ENCODE measurements at places on chromosomes 13 and 19.

DNA sequence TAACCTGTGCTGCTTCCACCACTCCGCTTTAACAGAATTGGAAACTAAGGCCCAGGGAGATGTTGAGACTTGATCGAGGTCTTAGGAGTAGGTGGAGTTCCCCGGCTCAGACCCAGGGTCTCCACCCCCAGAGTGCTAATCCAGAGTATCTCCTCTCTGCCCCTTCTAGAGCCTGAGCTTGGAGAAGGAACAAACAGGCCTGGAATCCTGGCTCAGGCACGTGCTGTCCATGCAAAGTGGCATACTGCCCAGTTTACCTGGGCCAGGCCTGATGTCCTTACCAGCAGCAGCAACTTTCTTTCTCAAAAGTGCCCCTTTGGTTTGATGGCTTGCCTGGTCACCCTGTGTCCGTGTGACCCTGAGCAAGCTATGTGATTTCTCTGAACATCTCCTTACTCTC lies 3.7 kb downstream of the SYNGR4 start:
- no peak for DNase-seq

DNA sequence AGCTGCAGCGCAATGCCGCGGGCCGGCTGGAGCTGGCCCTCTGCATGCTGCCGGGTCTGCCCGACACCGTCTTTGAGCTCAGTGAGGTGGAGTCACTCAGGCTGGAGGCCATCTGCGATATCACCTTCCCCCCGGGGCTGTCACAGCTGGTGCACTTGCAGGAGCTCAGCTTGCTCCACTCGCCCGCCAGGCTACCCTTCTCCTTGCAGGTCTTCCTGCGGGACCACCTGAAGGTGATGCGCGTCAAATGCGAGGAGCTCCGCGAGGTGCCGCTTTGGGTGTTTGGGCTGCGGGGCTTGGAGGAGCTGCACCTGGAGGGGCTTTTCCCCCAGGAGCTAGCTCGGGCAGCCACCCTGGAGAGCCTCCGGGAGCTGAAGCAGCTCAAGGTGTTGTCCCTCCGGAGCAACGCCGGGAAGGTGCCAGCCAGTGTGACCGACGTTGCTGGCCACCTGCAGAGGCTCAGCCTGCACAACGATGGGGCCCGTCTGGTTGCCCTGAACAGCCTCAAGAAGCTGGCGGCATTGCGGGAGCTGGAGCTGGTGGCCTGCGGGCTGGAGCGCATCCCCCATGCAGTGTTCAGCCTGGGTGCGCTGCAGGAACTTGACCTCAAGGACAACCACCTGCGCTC lies 3.8 kb upstream of the MAP2K7 start:
- no peak for DNase-seq

DNA sequence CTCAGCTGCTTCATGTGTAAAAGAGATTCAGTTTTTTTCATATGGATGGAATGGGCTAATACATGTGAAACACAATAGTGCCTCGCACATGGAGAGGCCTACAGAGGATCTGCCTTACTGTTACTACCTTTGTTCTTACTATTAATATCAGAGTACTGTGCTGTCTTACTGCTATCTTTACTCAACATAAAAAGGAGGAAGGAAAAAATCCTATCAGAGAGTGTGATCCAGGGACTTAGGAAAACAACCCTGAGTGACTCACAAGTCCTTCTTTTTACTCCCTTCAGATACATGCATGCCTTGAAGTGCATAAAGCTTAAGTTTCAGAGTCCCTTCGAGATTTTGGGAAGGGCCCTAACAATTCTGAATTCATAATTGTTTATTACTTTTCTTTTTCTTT lies 136.8 kb downstream of the TBC1D4 start:
- DNase-seq = no peak

DNA sequence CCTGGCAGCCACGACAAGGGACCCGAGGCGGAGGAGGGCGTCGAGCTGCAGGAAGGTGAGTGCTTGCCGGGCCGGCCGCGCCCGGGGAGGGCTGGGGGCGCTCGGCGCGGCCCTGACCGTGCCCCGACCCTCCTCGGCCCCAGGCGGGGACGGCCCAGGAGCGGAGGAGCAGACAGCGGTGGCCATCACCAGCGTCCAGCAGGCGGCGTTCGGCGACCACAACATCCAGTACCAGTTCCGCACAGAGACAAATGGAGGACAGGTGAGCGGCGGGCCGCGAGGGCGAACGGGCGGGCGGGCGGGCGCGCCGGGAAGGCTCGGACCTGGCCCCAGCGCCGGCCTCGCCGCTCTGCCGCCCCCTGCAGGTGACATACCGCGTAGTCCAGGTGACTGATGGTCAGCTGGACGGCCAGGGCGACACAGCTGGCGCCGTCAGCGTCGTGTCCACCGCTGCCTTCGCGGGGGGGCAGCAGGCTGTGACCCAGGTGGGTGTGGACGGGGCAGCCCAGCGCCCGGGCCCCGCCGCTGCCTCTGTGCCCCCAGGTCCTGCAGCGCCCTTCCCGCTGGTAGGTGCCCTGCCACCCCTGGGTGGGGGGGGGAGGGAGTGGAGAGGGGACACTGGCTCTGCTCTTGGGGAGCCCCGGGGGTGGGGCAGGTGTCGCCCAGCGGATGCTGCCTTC lies 816 bp downstream of the USF2 start:
- peak; percentile 93 for DNase-seq

GRCh38 chr19:57599377-57599760 lies 316 bp upstream of the ZNF530 start:
- DNase-seq = no peak

- no peak for DNase-seq
Observed at GRCh38 chr19:47209319-47210179, 21.4 kb downstream of the BBC3 start.

DNA sequence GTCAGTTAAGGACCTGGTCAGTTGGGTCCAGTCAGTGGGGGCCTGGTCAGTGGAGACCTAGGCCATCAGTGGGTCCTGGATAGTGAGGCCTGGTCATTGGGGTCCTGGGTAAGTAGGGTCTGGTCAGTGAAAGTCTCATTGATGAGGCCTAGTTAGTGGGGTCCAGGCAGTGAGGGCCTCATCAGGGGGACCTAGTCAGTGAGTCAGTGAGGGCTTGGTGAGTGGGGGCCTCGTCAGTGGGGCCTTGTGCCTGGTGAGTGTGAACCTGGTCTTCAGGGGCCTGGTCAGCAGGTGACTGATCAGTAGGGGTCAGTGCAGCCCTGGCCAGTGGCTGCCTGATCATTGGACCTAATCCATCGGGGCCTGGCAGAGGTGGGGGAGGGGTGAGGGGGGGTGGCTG lies 42.6 kb upstream of the TPM4 start:
- DNase-seq = no peak

DNA sequence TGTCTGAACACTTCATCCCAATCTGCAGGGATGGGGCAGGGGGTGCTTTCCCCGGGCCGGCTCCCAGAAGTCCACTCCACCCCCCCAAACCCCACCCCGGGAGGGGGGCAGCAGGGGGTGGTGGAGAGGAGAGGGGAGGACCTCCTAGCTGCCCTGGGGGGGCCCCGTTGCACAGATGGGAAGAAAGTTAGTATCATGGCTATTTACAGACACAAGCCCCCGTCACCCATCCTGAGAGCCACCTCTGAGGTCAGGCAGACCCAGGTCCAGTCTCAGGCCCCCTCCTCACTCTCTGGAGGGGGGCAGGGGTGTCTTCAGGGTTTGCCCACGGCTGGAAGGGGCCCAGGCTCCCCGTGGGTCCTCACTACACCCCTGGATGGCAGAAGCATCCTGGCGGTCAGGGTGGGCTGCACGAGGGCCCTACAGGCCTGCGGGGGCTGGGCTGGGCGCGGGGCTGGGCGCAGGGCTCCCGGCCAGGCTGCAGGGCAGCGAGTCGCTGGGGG lies 5.8 kb upstream of the REXO1 start:
- DNase-seq = no peak

- no peak for DNase-seq
Observed at GRCh38 chr13:108213946-108214345, 1.4 kb downstream of the LIG4 start.

GRCh38 chr13:46675016-46675415 lies 121.9 kb downstream of the ESD start:
- DNase-seq = no peak

DNA sequence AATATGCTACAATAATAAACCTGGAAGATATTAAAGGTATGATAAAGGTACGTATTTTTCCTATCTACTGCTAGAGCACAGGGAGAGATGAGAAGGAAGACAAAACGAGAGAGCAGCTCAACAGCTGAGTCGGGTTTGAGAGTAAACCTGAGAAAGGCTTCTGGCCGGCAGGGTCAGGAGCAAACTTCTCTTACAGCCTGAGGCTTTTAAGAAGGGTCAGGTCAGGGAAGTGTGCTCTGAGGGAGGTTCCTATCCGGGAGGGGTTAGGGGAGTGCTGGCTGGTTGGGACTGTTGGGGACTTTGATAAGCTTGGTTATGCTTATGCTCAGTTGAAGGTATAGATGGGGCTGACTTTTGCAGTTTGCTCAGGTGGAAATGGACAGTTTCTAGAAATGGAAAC lies 77.7 kb upstream of the PRR20A start:
- peak; percentile 8 for DNase-seq

- no peak for DNase-seq
Observed at GRCh38 chr19:27744926-27745768, 1467.8 kb downstream of the UQCRFS1 start.

GRCh38 chr19:40013991-40014390 lies 17.1 kb downstream of the ZNF546 start:
- DNase-seq = no peak

GRCh38 chr13:100611678-100612492 lies 23.3 kb upstream of the GGACT start:
- no peak for DNase-seq

- DNase-seq = peak; percentile 59
Observed at GRCh38 chr13:110340812-110341444, 33.8 kb downstream of the COL4A2 start.

- peak; percentile 72 for DNase-seq
Observed at GRCh38 chr13:40671956-40672764, 5.7 kb upstream of the FOXO1 start.

DNA sequence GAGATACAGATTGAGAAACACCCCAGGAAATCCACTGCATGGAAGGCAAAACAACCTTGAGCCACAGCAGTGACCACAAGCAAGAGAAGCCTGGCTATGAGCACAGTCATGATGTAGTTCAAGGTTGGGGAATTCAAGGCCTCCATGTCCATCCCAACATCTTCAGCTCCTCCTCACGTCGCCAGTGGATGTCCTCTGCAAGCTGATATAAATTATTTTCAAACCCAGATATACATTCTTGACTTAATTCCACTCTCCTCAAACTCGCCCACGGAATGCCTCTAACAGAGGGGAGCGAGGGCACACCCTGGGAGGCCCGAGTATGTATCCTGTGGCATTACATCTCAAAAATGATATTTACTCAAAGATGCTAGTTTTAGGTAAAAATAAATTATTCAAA lies 105.5 kb downstream of the SHISA2 start:
- DNase-seq = no peak

DNA sequence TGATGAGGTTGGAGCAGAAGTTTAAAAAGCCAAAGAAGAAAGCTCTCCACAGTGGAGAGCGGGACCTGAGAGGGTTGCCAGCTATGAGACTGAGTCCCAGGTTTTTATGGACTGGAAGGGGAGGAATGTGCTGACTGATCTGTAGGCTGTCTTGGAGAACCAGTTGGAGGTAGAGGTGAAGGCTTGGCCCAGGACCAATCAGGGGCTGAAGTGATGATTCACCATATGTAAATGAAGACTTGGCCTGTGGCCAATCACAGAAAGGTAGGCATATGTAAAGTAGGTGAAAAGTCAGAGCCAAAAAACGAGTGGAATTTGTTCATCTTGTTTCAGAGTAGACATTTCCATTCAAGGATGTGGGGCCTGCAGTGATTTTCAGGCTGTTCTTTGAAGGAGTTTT lies 17.5 kb upstream of the KBTBD6 start:
- no peak for DNase-seq

- DNase-seq = no peak
Observed at GRCh38 chr19:19071897-19072296, 8.1 kb downstream of the SLC25A42 start.

DNA sequence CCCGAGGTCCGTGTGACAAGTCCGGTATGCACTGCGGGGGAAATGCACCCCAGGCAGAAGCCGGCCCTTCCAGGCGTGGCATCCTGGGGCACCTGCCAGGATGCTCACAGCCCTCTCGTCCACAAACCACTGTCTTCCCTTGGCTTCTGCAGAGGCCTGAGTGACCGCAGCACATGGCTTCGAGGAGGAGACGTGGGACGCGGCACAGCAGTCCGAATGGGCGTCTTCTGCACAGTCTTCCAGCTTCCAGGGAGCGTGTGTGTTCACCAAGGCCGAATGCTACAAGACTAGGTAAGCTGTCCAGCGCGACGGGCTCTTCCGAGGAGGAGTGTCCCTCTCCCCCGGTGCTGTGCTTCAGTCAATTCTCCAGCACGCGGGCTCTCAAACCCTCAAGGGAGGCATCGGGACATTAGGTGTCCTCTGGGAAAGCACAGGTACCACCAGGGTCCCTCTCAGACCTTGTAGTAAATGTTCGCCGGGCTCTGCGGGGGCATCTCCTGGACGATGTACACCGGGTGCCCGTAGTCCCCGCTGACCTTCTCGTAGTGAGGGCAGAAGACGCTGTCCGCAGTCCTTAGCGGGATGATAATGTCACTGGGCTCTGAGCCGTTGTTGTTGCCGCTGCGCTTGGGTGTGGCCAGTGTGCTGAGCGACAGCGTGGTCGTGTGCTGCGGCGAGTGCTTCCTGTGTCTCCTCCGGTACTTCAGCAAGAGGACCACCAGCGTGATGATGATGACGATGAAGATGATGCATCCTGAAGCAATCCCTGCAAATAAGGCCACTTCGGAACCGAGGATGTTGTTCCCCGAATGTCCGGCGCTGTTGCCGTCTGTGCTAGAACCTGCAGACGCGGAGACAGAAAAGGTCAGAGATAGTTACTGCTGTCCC lies 42.6 kb downstream of the EFNB2 start:
- DNase-seq = no peak

- DNase-seq = no peak
Observed at GRCh38 chr13:75256922-75257321, 225.0 kb downstream of the TBC1D4 start.

- peak; percentile 90 for DNase-seq
Observed at GRCh38 chr19:45508861-45509691, 1.8 kb downstream of the VASP start.

GRCh38 chr13:35621989-35622388 lies 145.5 kb upstream of the MAB21L1 start:
- peak; percentile 83 for DNase-seq

- no peak for DNase-seq
Observed at GRCh38 chr19:508204-509150, 1.2 kb downstream of the TPGS1 start.

DNA sequence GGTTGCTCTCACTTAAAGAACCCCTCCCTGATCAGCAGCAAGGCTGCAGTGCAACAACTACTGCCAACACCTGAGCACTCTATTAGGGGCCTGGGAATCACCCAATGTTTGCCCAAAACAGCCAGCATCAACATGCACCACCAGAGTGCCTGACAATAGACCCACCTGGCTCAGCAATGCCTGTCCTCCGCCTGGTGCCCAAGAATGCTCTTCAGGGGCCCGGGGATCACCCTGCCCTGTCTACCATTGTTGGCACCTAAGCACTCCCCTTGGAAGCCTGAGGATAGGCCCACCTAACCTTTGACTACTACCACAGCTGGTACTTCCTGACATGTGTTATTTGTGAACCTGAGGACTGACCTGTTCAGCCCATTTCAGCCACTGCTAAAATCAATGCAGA lies 1363.1 kb upstream of the PRR20A start:
- no peak for DNase-seq

All from mesendoderm (in vitro differentiated cells).